IPS-NIHi11 (cell line): ENCODE measurements at places on chromosomes 1 and 21.

GRCh38 chr1:232529747-232530146, 100.2 kb downstream of the SIPA1L2 start:
- no peak for DNase-seq

DNA sequence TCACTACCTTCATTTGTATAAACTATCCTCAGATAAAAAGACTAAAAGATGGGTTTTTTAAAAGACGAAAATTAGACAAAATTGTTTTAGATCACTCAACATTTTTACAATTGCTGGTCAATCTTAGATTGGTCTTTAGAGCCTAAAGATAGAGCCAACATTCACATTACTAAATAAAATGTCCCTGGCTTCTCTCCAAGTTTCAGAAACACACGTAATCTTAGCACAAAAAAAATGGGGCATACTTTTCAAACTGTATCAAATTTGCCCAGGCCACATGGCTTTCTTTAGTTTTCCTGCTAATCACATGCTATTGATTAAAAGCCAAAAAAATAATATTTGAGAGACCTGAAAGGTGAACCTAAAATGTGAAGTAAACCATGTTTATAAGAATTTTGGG, 288.1 kb downstream of the DPYD start:
- DNase-seq = no peak

DNA sequence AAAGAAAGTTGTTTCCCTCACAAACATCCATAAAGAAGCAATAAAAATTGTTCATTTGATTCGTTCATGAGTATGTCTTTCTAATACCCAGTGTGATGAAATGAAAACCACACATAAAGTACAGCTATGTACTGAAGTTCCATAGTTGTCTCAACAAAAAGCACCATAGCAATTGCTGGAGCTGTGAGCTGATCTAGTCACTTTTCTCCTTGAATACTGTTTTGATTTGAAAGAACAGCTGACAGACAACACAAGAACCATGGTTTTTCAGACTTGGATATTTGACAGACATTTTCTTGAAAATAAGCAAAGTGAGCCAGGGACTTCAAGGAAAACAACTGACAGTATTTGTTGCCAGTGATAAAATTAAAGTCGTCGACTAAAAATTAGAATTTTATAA, 237.1 kb upstream of the PLD5 start:
- no peak for DNase-seq

- no peak for DNase-seq
These were observed 209.9 kb upstream of the SGIP1 start for GRCh38 chr1:66323958-66324625.

DNA sequence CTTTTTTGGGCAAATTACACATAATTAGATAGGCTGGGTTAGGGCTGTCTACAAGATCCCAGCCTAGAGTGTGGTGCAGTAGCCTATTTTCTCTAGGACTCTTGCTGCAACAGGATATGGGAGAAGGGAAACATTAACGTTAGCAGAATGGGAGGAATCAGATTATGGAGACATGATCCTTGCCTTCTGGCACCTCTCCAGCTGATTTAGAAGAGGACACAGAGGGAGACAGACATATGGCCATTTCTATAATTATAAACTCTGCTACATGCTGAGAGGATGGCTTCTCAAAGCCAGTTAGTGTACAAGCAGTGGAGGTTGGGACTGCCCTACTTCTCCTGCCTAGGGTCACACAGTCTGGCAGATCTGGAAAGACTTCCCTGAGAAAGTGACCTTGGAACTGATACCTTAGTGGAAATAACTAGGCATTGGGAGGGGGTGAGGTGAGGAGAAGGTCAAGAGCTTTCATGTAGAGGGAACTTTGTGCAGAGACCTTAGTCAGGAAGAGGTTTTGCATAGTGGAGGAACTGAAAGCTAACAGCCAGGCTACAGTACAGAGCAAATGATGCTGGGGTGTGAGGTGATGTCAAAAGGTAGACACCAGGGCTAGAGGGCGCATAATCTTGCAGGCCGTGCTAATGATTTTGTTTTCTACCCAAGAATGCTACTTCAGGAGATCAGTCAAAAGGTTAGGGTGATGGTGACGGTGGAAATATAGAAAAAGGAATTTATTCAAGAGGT, 1.2 kb upstream of the CD1D start:
- DNase-seq = no peak

GRCh38 chr1:167973832-167974231, 37.0 kb upstream of the MPC2 start:
- no peak for DNase-seq

DNA sequence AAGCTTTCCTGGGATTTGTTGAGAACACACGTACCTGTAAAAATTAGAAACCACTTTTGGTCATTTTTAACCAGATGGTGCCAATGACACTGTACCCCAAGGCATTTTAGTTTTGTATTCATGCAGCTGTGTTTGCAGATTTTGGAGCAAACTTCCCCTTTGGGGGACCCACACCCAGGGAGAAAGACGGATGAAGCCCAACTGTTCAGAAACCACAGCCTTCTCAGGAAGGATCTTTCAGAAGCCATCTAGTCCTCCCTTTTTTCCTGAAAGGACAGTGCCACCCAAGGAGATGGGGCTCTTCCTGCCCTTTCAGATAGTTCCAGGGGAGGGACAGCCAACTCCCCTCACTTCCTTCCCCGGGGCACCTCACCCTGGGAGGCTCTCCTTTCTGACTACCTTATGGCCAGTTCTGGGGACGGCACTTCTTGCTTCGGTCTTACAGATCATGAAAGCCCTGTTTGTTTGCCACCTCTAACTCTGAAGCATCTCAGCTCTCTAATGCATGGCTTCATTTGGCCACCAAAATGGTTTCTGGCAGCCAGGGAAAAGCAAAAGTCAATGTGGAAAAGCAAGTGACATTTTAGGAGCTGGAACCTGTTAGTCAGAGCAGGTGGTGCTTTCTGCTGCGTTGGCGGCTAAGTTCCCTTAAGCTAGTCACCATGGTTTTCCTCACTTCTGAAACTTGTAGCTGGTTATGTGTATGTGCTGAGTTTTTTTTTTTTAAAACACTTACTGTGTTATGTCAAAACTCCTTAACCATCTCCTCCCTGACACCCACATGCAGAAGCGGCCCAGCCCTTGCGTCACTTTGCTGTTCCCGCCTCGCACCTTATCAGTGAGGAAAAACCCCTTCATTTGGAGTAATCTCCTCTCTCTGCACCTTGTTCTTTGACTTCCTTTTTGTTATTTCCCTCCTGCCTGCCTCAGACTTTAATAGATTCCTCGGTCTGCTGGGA, 10.1 kb downstream of the TMCC2 start:
- DNase-seq = no peak

GRCh38 chr1:218344814-218345672, at the start of gene TGFB2:
Gene TGFB2 (plus strand): TSS chr1:218345336. CDS start chr1:218346702, 1,366 bp downstream.
- peak; percentile 37 for DNase-seq

DNA sequence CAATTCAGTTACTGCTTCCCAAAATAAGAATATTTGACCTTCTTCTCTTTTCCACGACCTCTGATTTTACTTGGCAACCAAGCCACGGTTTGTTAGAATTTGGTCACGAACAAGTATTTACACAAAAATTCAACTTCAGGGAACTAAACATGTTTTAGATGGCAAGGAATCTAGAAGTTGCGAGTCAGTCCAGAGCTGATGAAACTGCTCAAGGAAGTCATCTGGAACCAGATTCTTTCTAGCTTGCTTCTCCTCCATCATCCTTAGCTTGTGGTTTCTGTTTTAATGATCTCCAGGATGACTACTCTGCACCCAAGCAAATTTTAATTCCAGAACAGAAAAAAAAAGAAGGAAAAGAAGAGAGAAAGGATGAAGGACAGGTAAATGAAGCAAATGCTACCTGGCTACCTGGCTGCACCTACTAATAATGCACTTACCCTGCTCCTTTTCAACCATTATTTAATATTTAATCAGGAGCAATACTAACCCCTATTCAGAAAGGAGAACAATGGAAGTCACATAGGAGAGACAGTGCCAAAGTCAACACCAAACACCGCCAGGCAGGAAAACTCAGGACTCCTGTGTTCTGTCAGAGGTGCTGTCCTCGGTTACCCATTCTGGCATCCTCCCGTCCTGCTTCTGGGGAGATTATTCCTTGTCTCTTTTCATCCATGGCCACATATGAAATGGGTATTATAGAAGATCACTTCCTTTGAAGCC, 54.2 kb upstream of the RGS7 start:
- no peak for DNase-seq

GRCh38 chr1:160216301-160216700, 11.1 kb downstream of the PEA15 start:
- no peak for DNase-seq

DNA sequence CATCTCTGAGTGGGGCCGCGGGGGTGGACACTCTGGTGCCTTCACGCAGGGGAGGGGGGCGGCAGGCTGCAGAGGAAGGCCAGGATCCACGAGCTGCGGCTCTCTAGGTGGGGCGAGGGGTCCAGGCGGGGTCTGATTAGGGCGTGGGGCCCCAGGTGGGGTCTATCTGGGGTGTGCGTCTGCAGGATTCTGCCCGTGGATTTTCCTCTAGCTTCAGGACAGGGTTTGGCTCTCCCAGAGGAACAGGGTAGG, 6.3 kb downstream of the JMJD4 start:
- DNase-seq = no peak

DNA sequence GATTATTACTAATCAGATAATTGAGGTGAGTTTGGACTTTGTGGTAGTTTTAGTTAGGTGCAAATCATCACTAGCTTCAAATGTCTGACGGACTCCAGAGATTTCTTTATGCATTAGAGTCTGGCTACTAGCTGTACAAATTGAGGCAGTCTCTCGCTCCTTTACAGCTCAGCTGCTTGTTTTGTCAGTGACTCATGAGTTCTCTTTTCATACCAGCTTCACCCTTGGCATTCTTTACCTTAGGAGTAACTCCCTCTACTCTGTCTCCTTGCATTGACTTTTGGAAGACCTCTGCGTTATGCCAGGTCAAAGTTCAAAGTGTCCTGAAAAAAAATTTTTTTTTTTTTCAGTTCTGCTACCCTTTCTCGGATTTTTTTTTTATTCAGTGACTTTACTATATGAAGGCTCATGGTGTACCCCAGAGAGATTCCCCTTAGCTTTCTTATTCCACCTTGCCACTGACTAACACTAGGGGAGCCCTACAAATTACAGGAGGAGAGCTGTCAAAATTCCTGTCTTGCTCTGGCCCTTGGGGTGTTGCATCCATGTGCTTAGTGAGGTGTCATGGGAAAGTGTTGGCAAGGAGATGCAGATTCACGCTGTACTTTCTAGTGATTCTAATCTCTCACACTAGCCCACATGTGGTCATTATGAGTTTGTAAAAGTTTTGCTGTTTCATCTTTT, 576.6 kb downstream of the ADGRL2 start:
- DNase-seq = peak; percentile 23

DNA sequence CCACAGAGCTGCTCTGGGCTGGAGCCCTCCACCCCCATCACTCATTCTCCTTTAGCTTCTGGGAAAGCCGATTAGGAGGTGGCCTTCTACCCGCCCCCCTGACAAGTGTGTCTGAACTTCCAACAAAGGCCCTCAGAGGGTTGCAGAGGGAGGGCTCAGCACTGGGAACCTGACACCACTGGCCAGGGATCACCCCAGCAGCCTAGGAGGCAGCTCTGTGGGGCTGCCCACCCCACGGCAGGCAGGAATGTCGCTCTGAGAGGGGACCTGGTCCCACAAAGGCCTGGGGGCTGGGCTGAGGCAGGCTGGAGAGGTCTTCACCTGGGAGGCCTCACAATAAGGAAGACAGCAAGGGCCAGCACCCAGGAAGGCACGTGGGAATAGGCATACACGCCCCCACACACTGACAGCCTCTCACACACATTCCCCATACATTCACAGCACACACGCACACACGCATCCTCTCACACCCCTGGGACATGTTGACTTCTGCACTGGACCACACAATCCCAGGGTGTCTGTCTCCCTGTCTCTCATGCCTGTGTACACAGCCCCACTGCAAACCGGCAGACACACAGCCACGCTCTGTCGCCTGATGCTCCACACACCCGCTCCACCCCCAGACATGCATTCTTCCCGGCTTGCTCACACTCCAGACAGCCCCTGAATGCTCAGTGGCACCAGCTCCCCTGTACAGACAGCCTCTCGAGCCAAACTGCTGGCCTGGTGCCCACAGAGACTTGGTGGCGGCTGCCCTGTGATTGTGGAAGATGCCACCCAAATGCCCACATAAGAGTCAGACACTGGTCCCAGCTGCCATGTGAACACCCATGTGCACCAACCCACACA, 30.7 kb downstream of the DMBX1 start:
- no peak for DNase-seq

DNA sequence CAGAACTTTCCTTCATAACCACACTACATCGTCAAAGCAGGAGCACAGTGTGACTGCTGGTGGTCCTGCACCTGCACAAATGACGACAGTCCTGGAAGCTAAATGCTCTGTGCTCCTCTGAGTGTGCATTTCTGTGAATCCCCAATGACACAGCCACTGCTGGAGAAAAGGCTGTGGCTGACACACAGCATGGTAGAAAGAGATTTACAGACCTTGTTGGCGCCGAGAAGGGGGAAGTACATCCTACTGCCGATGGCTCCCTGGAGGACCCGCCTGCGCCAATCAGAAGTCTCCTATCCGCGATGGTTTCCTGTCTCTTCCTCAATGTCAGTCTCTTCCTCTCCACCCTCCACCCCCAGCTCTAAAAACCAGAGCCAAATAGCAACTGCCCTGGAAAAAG, 115.4 kb upstream of the RAB4A start:
- no peak for DNase-seq

- DNase-seq = no peak
These were observed 95.9 kb downstream of the DISP1 start for GRCh38 chr1:222910699-222911098.

- DNase-seq = peak; percentile 83
These were observed 113.5 kb downstream of the PRDM2 start for GRCh38 chr1:13813398-13814012.

DNA sequence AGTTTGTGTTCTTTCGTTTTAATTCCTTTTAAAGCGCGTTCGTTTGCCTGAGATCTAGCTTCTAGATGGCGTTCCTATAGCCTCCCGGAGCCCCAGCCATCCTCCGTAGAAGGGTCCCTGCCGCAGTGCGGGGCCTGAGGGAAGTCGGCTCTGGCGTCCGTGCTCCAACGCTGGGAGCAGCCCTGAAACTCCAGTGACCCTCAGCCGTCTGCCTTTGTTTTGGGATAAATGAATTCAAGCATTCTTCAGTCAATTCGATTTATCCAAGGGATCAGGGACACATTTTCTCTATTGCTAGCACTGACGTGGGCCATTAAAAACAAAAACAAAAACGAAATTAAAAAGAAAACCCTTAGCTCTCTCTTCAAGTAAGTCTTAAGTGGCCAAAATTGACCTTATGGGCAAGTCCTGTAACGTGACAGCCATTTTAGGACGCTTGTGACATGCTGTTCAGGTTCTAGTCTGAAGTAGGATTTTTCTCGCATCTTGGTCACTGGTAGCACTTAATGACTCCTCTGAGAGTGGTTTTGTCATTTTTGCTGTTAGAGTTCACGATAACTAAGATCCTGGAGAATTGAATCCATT, 742 bp upstream of the HSPA13 start:
- no peak for DNase-seq
